Activated CD4-positive, CD25-positive, alpha-beta regulatory T cell treated with anti-CD3 and anti-CD28 coated beads, Interleukin-2, amount 50 U/mL, for 16 hours (primary cell): ENCODE measurements at places on chromosomes 3 and 15.

DNA sequence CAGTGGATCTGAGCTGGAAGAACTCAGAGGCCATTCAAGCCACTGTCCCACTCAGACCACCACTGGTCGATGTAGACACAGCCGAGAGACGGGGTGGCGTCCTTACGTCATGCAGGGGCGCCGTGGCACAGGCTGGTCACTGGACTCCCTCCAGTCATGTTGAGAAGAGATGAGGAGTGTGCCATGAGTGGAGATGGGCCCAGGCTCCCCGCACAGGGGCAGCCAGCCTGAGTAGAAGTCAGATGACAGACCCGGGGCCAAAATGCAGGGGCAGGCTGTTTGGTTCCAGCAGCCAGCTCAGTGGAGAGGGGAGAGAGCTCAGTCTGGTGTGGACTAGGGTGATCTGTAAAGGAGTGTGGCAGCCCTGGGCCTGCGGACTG lies 33.4 kb upstream of the KIF23 start:
- DNase-seq: no peak

GRCh38 chr15:89768071-89768500 lies 8.0 kb upstream of the MESP2 start:
- DNase-seq: no peak

DNA sequence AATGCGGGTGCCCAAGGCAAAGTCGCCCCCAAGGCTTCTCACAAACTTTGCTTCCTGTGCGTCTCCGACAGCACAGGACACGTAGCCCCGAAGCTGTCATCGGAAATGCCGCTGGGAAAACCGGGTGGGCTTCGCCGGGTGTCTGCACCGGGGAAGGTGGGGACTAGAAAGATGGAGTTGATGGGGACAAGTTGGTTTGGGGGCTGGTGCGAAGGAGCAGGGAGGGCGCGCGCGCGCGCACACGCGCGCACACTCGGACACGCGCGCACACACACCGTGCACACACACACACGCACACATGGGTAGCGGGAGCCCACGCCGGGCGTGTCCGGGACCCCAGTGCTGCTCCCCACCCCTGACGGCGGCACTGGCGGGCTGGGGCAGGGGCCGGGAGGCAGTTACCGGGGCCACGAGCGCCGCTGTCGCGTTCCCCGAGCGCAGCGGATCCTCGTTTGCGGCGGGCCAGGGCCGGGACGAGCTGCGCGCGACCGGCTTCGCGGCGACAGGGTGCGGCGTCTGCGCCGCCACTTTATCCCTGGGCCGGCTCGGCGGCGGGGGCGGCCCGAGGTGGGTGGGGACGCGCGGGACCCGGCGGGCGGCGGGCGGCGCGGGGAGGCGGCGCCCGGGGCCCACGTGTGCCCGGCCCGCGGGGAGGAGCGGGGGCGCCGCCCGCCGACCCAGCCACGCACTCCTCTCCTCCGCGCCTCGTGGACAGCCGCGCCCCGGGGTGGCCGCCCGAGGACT lies 539 bp upstream of the MGLL start:
- DNase-seq: no peak

DNA sequence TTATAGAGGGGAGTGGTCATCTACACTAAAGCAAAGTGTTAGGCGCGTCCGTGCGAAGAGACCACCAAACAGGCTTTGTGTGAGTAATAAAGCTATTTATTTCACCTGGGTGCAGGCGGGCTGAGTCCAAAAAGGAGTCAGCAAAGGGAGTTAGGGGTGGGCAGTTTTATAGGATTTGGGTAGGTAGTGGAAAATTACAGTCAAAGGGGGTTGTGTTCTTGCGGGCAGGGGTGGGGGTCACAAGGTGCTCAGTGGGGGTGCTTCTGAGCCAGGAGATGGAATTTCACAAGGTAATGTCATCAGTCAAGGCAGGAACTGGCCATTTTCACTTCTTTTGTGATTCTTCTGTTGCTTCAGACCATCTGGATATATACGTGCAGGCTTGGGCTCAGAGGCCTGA lies 47.1 kb downstream of the OIP5 start:
- no peak for DNase-seq

- no peak for DNase-seq
Observed at GRCh38 chr15:31434275-31434587, 107.6 kb downstream of the KLF13 start.

GRCh38 chr15:74829991-74830390 lies 3.6 kb downstream of the CPLX3 start:
- no peak for DNase-seq

DNA sequence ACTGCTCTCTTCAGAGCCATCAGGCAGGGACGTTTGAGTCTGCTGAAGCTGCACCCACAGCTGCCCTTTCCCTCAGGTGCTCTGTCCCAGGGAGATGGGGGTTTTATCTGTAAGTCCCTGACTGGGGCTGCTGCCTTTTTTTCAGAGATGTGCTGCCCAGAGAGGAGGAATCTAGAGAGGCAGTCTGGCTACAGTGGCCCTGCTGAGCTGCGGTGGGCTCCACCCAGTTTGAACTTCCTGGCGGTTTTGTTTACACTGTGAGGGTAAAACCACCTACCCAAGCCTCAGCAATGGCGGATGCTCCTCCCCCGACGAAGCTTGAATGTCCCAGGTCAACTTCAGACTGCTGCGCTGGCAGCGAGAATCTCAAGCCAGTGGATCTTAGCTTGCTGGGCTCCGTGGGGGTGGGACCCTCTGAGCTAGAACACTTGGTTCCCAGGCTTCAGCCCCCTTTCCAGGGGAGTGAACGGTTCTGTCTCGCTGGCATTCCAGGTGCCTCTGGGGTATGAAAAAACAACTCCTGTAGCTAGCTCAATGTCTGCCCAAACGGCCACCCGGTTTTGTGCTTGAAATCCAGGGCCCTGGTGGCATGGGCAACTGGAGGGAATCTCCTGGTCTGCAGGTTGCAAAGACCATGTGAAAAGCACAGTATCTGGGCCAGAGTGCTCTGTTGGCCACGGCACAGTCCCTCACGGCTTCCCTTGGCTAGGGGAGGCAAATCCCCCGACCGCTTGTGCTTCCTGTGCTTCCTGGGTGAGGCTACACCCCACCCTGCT lies 21.1 kb upstream of the ST6GAL1 start:
- peak; percentile 52 for DNase-seq
